ENCODE measurements at places on chromosomes 1 and 21.

- no peak for DNase-seq
These were observed 46.6 kb upstream of the DUSP10 start for GRCh38 chr1:221788466-221788865.

GRCh38 chr1:232793944-232794343 lies 11.3 kb upstream of the MAP10 start:
- no peak for DNase-seq

DNA sequence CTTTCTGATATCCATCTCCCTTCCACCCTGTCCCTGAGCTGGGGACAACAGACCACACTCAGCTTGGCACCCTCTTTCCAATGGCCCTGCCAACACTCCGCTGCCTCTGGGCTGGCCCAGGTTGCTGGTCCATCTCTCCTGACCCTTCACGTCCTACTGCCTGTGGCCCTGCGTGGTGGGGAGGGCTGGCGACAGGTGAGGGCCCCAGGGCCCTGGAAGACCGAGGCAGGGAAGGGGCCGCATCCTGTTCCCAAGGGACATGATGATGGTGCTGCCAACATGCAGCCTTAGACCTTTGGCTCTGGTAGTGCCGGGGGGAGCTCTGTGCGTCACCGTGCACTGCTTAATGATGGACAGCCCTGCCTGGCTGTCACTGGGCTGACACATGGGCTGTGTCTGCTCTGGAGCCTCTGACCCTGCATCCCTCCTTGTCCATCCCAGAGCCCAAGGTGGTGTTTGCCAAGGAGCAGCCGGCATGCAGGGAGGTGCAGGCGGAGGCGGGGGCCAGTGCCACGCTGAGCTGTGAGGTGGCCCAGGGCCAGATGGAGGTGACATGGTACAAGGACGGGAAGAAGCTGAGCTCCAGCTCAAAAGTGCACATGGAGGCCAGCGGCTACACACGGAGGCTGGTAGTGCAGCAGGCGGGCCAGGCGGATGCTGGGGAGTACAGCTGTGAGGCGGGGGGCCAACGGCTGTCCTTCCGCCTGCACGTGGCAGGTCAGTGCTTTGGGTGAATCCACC lies 65.2 kb downstream of the OBSCN start:
- DNase-seq = no peak

GRCh38 chr1:39154553-39155421 lies 49.7 kb upstream of the MACF1 start:
- DNase-seq = no peak

- DNase-seq = no peak
These were observed 11.8 kb downstream of the ZBED6 start for GRCh38 chr1:203807196-203807595.

- DNase-seq = no peak
These were observed 79.9 kb downstream of the OBSCN start for GRCh38 chr1:228287541-228288425.

DNA sequence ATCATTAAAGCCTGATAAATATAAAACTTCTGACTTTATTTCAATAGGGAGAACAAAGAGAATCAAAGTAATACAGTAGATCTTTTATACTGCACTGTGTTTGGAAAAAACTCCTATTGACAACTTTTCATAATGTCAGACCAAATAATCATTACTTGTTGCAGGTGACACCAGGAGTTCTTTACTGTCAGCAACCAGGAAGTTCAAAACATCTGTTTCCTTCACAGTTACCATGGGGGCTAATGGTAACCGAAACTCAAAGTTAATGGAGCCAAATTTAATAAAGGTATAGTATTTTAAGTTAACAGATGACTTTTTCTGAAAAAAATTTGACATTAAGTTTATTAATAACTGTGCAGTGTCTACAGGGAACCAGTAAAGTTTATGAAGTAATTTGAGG lies 10.6 kb downstream of the EFCAB7 start:
- no peak for DNase-seq
